CD14-positive monocyte (primary cell): ENCODE measurements at places on chromosomes 1 and 21.

DNA sequence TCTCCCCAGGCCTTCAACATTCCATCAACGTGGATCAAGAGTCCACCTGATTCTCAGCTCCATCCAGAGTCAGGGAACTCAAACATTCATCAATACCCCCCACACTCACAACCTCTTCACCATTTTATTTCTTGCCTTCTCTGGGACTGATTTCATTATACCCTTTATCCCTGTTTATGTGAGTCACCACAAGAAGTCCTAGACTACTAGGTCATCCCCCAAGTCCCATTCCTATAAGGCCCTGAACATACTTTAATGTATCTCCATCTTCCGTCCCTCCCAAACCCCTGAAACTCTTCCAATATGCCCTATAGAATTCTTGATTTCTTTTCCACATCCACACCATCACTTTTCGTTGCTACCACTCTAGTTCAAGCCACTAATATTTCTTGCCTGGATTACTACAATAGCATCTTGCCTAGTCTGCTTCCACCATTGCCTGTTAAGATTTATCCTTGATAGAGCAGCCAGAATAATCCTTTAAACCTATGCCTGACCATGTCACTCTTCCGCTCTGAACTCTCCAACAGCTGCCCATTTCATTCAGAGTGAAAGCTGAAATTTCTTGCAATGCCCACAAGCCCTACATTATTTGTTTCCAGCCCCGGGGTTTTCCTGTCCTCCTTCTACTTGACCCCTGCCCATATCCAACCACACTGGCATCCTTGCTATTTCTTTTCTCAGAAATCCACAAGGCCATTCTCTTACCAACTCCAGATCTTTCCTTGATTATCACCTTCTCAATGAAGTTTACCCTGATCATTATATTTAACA, 9.4 kb upstream of the SAMD13 start:
- no peak overlapping the region for H3K4me3 ChIP-seq
- no peaks in the 10 kb centered on the region for H3K36me3 ChIP-seq
- H3K27ac ChIP-seq = no peak overlapping the region
- no peaks in the 10 kb centered on the region for H3K4me1 ChIP-seq
- no peaks in the 10 kb centered on the region for H3K27me3 ChIP-seq
- DNase-seq = no peak

- no peaks in the 10 kb centered on the region for H3K36me3 ChIP-seq
- H3K4me1 ChIP-seq = peaks cover 7% of the 10 kb centered on the region
- peaks cover 8% of the 10 kb centered on the region for H3K27me3 ChIP-seq
- no peak overlapping the region for H3K4me3 ChIP-seq
- H3K27ac ChIP-seq = no peak overlapping the region
Observed at GRCh38 chr21:45560106-45561021, 18.1 kb upstream of the SLC19A1 start.

- H3K4me3 ChIP-seq = no peak overlapping the region
- no peaks in the 10 kb centered on the region for H3K4me1 ChIP-seq
- no peak for DNase-seq
- H3K36me3 ChIP-seq = no peaks in the 10 kb centered on the region
Observed at GRCh38 chr1:38500352-38500751, 359.2 kb downstream of the RRAGC start.

DNA sequence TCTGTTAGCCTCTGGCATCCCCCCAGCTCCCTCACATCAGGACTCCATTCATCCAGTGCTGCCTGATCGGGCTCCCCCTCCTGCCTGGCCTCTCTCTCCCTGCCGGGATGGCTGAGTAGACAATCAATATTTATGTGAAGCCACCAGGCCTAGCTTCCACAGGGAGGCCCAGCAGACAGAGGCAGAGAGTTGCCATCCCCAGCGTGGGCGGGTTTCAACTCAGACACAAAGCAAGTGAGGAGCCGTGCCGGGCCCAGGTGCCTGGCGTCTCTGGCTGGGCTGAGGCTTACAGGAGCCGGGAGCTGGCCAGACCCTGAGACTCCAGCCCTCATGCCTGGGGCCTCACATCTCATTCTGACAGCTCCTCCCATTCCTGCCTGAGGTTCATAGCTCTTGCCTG, 34.5 kb upstream of the ATP2B4 start:
- no peaks in the 10 kb centered on the region for H3K27me3 ChIP-seq
- H3K36me3 ChIP-seq = no peaks in the 10 kb centered on the region
- peaks cover 21% of the 10 kb centered on the region for H3K4me1 ChIP-seq
- no peak for DNase-seq
- peak overlapping the region; percentile 71 for H3K27ac ChIP-seq
- H3K4me3 ChIP-seq = no peak overlapping the region

DNA sequence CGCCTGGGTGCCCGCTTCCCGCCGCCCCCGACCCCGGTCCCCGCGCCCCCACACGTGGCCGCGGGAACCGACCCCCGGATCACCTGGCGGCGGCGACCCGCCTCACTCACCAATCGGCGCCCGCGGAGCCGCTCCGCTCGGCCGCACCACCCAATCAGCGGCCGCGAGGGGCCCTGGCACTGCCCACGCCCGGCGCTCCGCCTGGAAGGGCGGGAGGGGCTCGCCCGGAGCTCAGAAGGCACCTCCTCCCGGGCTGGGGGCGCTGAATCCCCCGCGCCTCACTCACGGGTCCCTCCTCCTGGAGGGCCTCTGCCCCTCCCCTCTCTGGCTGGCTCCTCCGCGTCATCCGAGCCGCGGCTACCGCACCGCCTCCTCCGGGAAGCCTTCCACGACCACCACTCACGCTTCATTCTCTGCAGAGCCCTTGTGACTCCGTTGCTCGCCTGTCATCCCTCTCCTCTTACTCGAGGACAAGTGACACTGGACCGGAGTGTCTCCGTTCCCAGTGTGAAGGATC, 374 bp downstream of the SH2D5 start:
- peaks cover 55% of the 10 kb centered on the region for H3K27me3 ChIP-seq
- peaks cover 10% of the 10 kb centered on the region for H3K36me3 ChIP-seq
- peaks cover 25% of the 10 kb centered on the region for H3K4me1 ChIP-seq
- H3K27ac ChIP-seq = no peak overlapping the region

- DNase-seq = peak; percentile 1
- H3K4me1 ChIP-seq = peaks cover 32% of the 10 kb centered on the region
- H3K27ac ChIP-seq = no peak overlapping the region
Observed at GRCh38 chr1:10065344-10065685, 32.6 kb downstream of the UBE4B start.

GRCh38 chr21:21182401-21183010, 184.3 kb downstream of the NCAM2 start:
- no peaks in the 10 kb centered on the region for H3K36me3 ChIP-seq
- no peak overlapping the region for H3K27ac ChIP-seq

- no peak overlapping the region for H3K4me3 ChIP-seq
- no peaks in the 10 kb centered on the region for H3K27me3 ChIP-seq
- peaks cover 44% of the 10 kb centered on the region for H3K4me1 ChIP-seq
- no peak overlapping the region for H3K27ac ChIP-seq
- no peaks in the 10 kb centered on the region for H3K36me3 ChIP-seq
Observed at GRCh38 chr1:25111706-25112105, 120.6 kb downstream of the SYF2 start.
